ENCODE measurements at places on chromosomes 5 and 9. TPM values are rescaled to one million over a fixed set of nuclear protein-coding genes. Genes with fewer than 3 reads are reported as not detected.

Gene FAM221B
- not detected for total RNA-seq

Gene FOXD4L5
- not detected for total RNA-seq

Gene PAPPA
- 16.3 TPM for total RNA-seq

Gene PCDHB11
- total RNA-seq: 1.7 TPM

Gene ASS1
- 215 TPM for total RNA-seq

Gene ADGRD2
- not detected for total RNA-seq

Gene SCGB3A2
- total RNA-seq: not detected

Gene F2RL2
- total RNA-seq: not detected

Gene ABHD17B
- total RNA-seq: 25.6 TPM

Gene SAPCD2
- total RNA-seq: 2.9 TPM

Gene PCDHGA10
- total RNA-seq: 17.9 TPM

Gene GRXCR2
- total RNA-seq: not detected

Gene ENHO
- 0.39 TPM for total RNA-seq

Gene PCDHB16
- total RNA-seq: 4.4 TPM

Gene VCAN
- 337 TPM for total RNA-seq

Gene FAM153A
- not detected for total RNA-seq

Gene TSSK1B
- 0.52 TPM for total RNA-seq

Gene CA9
- 2.2 TPM for total RNA-seq

Gene MROH2B
- total RNA-seq: not detected

Gene SEMA4D
- 1.2 TPM for total RNA-seq

Gene ODF2
- total RNA-seq: 31.6 TPM

Gene ZFP2
- total RNA-seq: 2.1 TPM

Gene LRRC19
- total RNA-seq: under 0.01 TPM

Gene DAB2IP
- 18.7 TPM for total RNA-seq

Gene SMIM33
- not detected for total RNA-seq

Gene DMXL1
- 61.4 TPM for total RNA-seq

Gene PCDHA12
- total RNA-seq: not detected

Gene ANKHD1
- total RNA-seq: 85.2 TPM

Gene MAMDC2
- total RNA-seq: 16.9 TPM

Gene SLC36A3
- not detected for total RNA-seq

Gene IQGAP2
- total RNA-seq: not detected

Gene PCDHA9
- 0.26 TPM for total RNA-seq

Gene ADAMTSL1
- total RNA-seq: 206 TPM

Gene CETN3
- 12.3 TPM for total RNA-seq

Gene ZNF879
- 7.3 TPM for total RNA-seq

Gene FRRS1L
- total RNA-seq: 1.6 TPM

Gene FOXI1
- not detected for total RNA-seq

Gene SEMA5A
- total RNA-seq: 19.6 TPM
